Stimulated activated CD4-positive, alpha-beta T cell treated with anti-CD3 and anti-CD28 coated beads, Interleukin-2, amount 100 ng/mL, for 24 hours (primary cell): ENCODE measurements at places on chromosomes 4 and X.

DNA sequence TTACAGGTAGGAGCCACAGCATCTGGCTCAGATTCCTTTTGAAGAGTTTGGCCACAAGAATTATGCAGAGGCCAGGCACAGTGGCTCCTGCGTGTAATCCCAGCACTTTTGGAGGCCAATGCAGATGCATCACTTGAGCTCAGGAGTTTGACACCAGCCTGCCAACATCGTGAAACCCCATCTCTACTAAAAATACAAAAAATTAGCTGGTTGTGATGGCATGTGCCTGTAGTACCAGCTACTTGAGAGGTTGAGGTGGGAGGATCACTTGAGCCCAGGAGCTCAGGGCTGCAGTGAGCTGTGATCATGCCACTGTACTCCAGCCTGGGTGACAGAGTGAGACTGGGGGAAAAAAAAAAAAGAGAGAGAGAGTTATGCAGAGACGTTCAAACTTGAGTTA, 53.0 kb downstream of the MID1IP1 start:
- no peak for DNase-seq

- DNase-seq: no peak
These were observed 1496.4 kb downstream of the RPA4 start for GRCh38 chrX:98380106-98380505.

- DNase-seq: no peak
These were observed 7.7 kb upstream of the WDR13 start for GRCh38 chrX:48589482-48590162.

DNA sequence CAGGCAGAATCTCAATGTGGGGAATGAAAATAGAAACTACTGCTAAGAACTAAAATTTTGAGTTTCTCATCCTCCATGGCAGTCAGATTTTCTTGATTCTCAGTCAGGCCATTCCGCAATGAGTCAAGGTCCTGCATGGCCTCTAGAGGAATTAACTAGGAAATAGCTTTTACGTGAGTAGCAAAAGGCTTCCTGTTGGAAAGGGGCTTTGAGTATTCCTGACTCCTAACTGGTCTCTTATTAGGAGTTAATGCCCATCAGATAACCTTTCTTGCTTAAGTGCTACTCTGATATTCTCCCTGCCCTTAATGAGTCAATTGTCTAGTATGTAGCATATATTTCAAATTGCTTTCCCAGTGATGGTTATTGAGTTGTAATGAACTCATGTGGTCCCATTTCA, 65.7 kb upstream of the ARHGAP24 start:
- no peak for DNase-seq

DNA sequence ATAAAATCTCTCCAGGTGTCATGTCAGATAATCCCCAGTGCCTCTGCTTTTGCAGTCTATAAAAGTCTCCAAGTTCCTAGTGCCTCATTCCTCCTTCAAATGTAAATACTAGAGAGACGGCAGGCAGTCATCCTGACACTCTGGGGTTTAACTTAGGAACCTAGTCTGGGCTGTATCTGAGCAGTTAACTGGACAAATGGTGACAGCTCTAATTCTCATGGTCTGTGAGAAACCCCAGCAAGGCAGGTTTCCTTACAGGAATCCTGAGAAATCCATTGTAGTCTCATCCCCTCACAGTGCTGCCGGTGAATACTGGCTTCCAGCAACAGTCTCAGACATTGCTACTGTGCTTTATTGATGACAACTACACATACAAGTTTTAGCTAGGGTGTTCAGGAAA, 246.8 kb downstream of the SNCA start:
- no peak for DNase-seq

GRCh38 chr4:4580494-4580893, 38.6 kb upstream of the STX18 start:
- no peak for DNase-seq

GRCh38 chrX:38233891-38234667, 13.4 kb upstream of the SRPX start:
- no peak for DNase-seq

GRCh38 chrX:135396566-135396965, 25.2 kb upstream of the SMIM10L2A start:
- no peak for DNase-seq

- no peak for DNase-seq
These were observed 16.4 kb downstream of the SMIM10L2A start for GRCh38 chrX:135437867-135438733.

DNA sequence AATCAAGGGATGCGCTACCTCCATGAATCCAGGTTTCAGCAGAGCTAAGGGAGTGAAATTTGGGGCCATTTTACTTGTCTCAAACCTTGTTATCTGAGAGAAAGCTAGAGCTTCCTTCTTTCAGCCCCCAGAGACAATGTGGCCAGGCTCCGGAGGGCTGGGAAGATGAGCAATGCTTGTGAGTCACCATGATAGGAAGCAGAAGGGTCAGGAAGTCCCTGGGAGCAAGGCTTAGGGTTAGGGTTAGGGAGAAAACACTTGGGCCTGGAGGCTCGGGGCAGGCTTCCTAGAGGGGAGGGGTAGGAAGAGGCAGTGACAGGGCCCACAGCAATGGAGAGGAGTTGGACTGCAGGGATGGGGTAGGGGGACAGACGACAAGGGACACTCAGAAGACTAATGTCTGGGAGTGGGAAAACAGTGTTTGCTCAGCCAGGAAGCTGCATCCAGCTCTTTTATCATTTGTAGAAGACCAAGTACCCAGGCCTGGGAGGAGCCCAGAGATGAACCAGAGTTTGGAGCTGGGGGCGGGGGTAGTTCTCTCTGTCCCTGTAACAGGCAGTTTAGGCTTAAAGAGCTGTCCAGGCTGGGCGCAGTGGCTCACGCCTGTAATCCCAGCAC, 16.4 kb upstream of the PORCN start:
- no peak for DNase-seq

DNA sequence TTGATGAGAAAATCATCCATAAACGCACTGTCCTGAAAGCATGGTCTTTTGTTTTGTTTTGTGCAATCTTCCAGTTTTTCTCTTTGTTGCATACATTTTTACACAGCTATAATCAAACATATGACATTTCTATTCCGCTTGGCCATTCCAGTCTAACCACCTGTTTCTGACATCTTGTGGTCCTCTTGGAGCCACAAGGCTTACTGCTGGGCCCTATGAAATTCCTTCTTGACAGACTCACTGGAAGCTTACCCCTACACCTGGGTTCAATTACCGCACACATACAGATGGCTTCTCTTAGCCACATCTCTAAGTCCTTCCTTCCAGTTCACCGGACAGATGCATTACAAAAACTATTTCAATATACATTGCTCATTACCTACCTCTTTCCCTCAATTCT, 72.4 kb downstream of the PAPSS1 start:
- no peak for DNase-seq

- no peak for DNase-seq
These were observed 58.2 kb upstream of the DKK2 start for GRCh38 chr4:107094332-107094731.

DNA sequence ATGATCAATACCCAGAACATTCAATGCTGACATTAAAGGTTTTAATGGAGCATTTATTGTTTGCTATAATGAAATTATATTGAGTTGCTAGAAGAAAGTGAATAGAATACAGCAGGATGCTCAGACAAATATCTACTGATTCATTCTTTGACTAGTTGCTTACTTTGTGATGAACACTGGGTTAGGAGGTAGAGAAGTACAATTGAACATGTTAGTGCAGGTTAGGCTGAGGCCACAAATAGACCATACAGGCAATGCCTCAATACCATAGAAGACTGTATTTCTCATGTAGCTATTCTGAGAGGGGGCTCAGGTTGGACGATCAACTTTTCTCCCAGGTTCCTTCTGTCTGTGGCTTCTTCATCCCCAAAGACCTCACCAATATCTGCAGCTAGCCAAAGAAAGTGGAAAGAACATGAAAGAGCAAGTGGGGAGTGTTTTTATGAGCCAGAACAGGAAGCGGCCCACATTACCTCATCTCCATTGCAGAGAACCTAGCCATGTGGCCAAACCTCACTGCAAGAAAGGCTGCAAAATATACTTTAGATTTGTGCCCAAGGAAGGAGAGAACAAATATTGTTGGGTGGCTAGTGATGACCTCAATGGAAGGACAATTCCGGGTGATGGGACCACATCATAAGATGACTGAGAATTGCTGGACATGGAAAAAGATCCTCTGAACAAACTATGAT, 180.3 kb upstream of the GATB start:
- no peak for DNase-seq

DNA sequence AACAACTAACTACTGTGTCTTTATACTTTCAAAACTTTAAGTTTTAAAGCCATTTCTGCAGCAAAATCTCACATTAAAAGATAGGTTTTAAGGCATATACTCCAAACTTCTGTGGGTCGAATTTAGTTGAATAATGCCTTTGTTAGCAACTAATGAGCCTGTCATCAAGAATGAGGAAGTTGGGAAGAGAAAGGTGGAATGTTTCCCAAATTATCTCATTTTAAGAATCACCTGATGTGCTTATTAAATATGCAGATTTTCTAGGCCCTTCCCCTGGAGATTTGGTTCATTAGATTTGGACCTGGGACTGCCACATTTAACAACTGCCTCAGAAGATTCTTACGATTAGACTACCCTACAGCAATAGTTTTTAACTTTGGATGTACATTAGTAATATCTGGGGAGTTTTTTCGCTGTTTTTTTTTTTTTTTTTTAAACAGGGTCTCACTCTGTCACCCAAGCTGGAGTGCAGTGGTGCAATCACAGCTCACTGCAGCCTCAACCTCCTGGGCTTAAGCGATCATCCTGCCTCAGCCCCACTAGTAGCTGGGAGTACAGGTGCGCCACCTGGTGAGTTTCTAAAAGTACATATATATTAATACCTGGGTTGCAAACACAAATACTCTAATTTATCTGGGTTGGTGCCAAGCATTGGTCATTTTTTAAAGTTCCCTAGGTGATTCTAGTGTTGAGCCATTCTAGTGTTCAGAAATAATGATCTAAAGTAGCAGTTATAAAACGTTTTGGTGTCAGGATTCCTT, 16.1 kb upstream of the TASL start:
- DNase-seq: no peak

GRCh38 chr4:26877406-26877805, 16.8 kb downstream of the STIM2 start:
- DNase-seq: no peak

- DNase-seq: no peak
These were observed 30.3 kb downstream of the UCHL1 start for GRCh38 chr4:41287005-41287404.

DNA sequence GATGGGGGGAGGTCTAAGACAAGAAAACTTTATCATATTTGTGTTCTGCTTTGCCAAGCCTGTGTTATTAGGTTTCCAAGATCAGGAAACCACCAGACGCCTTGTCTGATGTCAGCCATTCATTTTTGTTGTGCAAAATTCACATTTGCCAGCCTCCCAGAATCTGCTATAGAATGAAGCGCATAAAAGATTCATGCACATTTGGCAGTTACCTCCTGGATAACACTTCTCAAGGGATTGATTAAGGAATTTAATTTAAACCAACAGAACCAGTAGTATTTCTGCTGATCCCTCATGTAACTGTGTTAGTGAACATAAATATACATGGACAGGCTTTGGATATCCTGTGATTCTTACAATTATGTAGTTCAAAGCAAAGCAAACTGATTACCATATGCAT, 187.9 kb downstream of the COMMD8 start:
- no peak for DNase-seq

DNA sequence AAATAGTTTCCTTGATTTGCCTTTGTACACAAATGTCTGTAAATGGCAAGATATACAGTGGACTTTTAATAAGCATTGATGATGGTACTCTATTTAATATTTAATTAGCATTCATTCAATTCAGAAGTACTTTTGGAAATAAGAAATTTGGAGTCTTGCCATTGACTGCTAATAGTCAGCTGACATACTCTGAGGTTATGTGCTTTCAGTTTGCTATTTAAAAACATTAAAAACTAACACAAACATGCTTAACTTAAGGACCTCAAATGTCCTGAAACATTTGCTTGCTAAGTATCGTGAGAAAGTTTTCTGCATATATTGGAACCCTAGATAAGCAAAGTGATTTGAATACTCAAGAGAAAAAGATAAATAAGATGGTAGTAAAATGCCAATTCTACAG, 64.6 kb downstream of the REELD1 start:
- no peak for DNase-seq

- DNase-seq: no peak
These were observed 69.7 kb downstream of the FANCB start for GRCh38 chrX:14802943-14803710.

DNA sequence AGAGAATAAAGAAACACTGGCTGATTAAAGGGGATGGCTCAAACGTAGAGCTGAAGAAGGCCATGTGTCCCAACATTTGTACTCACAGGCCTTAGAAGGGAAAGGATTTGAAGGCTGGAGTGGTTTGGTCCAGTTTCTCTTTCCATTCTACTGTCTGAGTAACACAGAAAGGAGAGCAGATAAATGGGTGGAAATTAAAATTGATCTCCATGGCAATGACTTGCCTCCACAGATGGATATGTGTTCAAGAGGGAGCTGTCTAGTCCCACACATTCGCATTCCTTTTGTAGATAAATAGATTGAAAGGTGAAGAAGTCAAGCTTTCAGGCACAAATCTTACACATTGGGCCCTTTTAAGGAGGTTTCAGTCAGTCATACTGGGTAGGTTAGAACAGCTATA, 74.6 kb downstream of the DOCK11 start:
- DNase-seq: no peak

- DNase-seq: no peak
These were observed 386.7 kb upstream of the IGFBP7 start for GRCh38 chr4:57496697-57497471.

DNA sequence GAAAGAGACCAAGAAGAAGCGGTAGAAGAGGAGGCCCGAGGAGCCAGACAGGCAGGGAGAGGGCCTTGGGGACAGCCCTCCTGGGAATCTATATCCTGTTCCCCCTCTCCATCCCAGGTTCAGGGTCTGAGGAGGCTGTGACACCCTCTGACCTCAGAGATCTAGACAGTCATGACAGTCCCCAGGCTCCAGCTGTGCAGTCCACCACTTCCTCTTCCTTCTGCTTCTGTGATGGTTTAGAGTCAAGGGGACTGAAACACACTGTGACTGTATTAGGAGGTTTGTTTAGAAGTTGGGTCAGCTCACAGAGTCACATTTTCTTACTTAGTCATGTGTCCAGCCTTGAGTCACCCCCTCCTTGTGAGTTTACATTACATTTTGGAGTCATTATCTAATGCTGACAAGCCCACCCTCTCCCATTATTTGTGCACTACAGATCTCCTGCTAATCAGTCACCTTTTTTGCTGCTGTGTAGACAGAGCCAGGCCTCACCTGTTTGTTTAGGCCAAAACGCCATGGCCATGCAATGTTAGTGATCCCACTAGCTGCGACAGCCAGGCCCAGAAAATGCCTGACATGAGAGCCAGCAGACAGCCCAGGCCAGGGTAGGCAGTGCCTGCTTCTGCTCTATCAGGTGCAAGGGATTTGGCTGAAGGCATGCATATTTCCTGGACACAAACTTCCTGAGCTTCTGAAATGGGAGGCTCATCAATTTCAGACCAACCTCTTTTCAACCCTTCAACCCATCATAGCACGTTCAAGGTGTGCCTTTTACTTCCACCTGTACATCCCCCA, 26.0 kb downstream of the MANBA start:
- no peak for DNase-seq

DNA sequence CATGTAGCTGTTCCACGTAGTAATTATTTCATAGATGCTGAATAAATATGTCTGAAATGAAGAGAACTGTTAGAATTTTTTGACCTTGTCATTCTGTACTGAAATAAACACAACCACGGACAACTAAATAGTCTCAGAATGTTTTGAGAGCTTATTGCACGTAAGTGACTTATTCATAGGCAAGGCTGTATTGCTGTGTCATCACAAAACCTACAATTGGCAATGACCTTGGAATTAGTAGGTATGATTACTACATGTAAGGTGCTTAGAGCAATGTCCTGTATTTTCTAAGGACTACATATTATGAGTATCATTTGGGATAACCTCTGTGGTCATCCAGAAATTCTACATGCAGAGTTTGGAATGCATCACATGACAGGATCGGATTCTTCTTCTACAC, 237.2 kb upstream of the PUDP start:
- DNase-seq: no peak
